Melanocyte of skin (primary cell): ENCODE measurements at places on chromosomes 3 and 15. TPM values are rescaled to one million over a fixed set of nuclear protein-coding genes. Genes with fewer than 3 reads are reported as not detected.

TTLL3 gene
- 5.3 and 9.6 TPM in 2 replicates for total RNA-seq

CPLX3 gene
- total RNA-seq, result 0.15 TPM in 1 of 2 replicates, not detected in the other

ACTRT3 gene
- total RNA-seq, result 2.5 and 3.7 TPM in 2 replicates

ALDH1L1 gene
- total RNA-seq, result 0.31 and 0.33 TPM in 2 replicates

WDR82 gene
- total RNA-seq, result 63.3 and 67.1 TPM in 2 replicates

NEK11 gene
- total RNA-seq, result 3.4 and 5.8 TPM in 2 replicates

LAMB2 gene
- total RNA-seq, result 149 and 180 TPM in 2 replicates

UROC1 gene
- total RNA-seq, result not detected in 2 replicates
